ENCODE measurements at places on chromosomes 3 and 15.
A peak's percentile ranks its signal among the peaks of the same experiment; 100 is the strongest.

DNA sequence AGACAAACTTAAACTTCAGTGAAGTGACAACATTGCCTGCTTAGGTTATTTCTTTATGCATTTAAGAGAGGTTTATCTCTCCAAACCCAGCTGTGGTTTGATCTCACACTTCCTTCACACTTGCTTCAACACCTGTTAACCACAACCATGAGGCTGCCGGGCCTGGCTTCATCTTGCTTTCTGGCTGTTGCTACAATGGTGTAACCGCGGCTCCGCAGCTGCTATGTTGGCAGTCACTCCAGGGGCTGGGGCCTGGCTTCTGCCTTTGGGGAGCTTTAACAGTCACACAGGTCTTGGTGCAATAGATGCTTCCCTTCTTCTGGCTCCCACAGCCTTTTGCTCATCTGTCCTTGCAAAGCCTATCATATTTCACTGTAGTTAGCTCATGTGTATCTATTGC lies 72.9 kb upstream of the MNS1 start:
- DNase-seq: no peak

- DNase-seq: no peak
These were observed 60.9 kb downstream of the UMPS start for GRCh38 chr3:124791142-124791541.

DNA sequence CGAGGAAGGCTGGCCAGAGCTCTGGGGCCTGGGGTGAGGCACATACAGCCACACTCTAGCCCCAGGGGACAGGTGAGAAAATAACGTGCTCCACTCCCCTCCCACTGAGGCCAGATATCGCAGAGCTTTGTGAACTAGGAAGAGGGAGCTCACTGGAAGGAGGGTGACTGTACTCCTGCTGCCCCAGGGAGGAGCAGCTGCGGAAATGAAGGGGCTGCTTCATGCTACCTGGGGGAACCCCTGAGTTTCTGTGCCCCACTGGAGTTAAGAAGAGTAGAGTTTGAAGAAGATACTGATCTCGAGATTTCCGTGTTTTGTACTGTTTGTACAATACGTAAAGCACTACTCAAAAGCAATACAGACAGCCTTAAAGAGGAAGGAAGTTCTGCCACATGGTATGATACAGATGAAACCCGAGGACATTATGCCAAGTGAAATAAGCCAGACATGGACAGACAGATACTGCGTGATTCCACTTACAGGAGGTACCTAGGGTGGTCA lies 44.6 kb downstream of the CMTM6 start:
- peak; percentile 22 for DNase-seq

GRCh38 chr3:149089395-149089794 lies 3.1 kb upstream of the HLTF start:
- DNase-seq: no peak

DNA sequence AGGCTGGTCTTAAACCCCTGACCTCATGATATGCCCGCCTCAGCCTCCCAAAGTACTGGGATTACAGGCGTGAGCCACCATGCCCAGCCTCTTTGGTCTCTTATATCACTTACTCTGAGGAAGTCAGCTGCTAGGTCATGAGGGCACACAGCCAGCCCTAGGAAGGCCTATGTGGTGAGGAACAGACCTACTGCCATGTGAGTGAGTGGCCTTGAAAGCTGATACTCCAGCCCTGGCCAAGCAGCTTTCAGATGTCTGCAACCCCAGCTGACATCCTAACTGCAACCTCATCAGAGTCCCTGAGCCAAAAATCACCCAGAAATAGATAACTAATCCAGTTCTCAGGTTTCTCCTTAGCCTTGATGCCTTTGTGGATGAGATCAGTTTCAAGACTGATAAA lies 224.3 kb downstream of the EDEM1 start:
- DNase-seq: no peak

GRCh38 chr3:161508852-161509477 lies 12.4 kb downstream of the OTOL1 start:
- DNase-seq: no peak

GRCh38 chr3:59731943-59732342 lies 682.1 kb upstream of the CFAP20DC start:
- DNase-seq: no peak

DNA sequence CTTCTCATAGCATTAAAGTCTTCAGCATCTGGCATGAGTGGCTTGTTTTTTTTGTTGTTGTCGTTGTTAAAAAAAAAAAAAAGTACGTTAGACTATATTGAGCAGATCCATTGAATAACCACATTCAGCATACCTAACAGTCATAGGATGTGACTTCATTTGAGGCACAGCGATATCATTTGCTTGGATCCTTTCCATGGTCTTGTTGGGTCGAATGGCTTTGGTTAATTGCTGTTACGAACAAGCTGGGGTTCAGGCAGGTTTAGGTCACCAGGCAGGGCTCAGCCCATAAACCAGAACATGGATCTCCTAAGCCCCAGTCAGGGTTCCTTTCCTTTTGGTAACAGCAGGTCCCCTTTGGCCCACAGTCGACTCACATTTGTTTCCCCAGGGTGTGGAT lies 76.2 kb downstream of the POLR2M start:
- no peak for DNase-seq

DNA sequence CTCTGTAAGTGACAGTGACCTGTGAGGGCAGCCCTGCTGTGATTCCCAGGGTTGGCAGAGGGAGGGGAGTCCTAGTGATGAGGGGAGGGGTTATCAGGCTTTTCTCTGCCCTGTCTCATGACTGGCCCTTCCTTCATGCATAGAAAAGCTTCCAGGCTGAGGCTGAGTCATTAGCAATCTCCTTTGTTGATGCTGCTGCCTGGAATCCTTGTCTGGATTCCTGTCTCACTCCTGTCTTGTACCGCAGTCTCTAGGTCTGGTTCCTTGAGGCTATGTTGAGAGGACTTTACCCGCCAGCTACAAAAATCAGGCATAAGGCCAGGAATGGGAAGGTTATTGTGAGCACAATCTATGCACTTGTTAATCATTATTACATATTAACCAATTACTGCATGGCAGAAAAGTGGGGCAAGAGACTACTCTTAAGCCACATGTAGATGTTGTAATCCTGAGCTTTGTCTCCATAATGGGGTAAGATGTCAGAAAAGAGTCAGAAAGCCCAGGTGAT lies 7.2 kb downstream of the KLHL6 start:
- DNase-seq: no peak

- no peak for DNase-seq
These were observed 3.5 kb downstream of the PLXND1 start for GRCh38 chr3:129602730-129603560.

DNA sequence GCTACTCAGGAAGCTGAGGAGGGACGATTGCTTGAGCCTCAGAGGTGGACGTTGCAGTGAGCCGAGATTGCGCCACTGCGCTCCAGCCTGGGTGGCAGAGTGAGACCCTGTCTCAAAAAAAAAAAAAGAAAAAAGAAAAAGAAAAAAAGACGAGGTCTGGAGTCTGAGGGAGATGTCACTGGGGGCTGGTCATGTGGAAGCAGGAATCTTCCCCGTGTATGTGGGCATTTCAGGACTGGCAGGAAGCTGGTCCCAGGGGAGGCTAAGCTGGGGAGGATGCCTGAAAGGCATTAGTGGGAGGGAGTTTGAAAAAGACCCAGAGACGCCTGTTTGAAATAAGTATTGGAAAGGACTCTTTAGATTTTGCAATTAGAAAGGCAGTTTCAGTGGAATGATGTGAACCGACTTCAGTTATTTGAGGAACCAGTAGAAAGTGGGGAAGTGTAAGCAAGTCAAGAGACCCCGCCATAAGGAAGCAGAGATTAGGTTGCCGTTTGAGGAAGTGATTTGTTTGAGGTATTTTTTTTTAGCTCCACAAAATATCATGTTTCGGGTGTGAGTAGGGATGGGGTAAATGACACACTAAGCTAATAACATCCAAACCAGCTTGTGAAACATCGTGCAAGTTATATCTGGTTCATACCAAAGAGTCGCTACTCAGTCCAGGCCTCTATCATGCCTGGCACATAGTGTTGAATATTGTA lies 55.5 kb downstream of the ST6GAL1 start:
- no peak for DNase-seq

DNA sequence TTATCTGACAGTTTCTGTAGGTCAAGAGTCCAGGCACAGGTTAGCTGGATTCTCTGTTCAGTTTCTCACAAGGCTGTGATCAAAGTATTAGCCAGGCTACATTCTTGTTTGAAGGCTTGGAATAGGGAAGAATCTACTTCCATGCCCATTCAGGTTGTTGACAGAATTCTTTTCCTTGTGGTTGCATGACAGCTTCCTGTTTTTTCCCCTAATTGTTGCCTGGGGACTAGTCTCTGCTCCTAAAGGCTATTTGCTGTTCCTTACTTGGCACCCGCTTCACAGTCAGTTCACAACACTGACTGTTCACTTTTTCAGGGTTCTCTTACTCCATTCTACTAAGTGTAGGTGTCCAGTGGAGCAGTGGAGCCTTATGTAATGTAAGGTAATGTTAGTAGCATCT lies 115.4 kb upstream of the GBE1 start:
- no peak for DNase-seq

GRCh38 chr3:132346841-132347736 lies 29.9 kb downstream of the ACP3 start:
- no peak for DNase-seq

- DNase-seq: no peak
These were observed 21.5 kb downstream of the SRPRB start for GRCh38 chr3:133827136-133827535.

- DNase-seq: no peak
These were observed 445 bp downstream of the LMOD3 start for GRCh38 chr3:69121950-69122349.

DNA sequence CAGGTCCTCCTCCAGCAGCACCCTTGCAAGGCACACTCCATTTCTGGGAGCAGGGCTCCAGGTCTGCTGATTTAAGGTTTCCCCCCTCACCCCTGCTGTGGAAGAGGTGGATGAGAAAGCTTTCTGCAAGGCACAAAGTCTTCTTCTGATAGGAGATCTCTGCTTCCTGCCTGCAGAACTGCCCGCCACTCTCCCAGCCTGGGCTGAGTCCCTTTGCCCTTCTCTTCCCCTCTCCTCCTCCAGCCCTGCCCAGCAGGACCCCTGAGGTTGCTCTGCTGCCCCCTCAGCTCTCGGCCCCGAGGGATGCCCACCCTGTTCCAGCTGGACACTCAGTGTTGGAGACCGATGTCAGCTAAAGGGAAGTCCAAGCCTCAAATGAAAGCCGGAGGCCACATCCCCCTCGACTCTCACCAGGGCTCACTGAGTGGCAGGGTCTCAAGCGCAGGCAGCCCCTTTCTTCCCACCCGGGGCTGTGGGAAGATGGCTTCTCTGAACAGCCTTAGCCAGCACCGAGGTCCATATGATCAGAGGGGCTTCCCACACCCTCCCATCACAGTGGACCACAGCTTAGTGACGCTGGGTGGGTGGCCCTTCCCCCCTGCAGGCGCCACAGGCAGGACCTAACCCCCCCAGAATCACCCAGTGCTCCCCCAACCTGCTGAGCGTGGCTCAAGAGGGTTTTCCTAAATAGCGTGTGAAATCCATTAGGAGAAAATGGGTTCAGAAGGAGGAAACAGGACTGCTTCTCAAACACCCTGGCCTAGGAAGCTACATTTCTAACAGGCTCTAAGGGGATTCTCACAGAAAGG lies 4.0 kb downstream of the ATP10A start:
- DNase-seq: no peak

- no peak for DNase-seq
These were observed 105.9 kb upstream of the HERC1 start for GRCh38 chr15:63939531-63940130.

- DNase-seq: no peak
These were observed 50.7 kb upstream of the FOXB1 start for GRCh38 chr15:59953392-59953883.

- DNase-seq: no peak
These were observed 339.1 kb downstream of the KCNH8 start for GRCh38 chr3:19487386-19487785.

GRCh38 chr3:1677576-1678156 lies 421.0 kb upstream of the CNTN4 start:
- DNase-seq: no peak

DNA sequence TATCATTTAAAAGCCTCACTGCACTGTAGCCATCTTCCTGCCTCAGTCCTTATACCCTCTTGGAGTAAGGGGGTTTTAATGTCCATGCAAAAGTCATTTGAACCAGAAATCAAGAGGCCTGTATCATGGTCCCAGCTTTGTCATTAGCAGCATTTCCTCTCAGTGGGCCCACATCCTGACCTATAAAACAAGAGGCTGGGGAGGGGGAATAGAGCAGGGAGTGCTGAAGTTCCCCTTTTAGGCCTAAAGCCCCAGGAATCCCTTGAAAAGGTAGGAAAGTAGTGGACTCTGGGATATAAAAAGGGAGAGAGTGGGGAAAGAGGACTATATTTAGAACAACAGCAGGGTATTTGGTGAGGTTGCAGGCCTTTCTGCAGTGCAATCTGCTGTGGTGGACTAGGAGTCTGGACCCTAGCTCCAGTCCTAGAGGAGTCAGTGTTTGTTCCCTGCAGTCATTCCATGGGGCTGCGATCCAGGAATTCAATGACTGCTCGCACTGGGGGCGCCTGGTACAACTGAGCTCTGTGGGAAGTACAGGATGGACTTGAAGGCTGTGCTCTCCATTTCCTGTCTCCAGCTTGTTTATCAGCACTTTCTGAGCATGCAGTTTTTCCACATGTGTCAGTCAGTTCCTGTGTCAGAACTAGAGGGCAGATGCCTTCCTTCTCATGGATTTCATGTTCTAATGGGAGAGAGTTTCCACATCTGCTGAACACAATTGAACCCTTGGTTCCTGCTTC lies 46.8 kb downstream of the PDHB start:
- no peak for DNase-seq

DNA sequence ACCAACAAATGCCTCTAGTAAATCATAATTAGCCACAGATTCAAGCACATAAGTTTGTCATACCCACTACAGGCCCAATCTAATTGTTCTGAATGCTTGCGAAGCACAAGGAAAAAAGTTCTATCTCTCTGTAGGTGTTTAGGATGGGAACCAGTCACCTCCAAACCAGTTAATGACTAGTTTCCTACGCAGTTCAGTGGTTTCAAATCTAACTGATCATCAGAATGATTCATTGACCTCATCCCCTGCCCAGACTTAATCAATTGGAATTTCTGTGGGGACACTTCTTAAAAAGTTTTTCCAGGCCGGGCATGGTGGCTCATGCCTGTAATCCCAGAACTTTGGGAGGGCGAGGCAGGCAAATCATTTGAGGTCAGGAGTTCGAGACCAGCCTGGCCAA lies 24.3 kb upstream of the MASP1 start:
- no peak for DNase-seq

DNA sequence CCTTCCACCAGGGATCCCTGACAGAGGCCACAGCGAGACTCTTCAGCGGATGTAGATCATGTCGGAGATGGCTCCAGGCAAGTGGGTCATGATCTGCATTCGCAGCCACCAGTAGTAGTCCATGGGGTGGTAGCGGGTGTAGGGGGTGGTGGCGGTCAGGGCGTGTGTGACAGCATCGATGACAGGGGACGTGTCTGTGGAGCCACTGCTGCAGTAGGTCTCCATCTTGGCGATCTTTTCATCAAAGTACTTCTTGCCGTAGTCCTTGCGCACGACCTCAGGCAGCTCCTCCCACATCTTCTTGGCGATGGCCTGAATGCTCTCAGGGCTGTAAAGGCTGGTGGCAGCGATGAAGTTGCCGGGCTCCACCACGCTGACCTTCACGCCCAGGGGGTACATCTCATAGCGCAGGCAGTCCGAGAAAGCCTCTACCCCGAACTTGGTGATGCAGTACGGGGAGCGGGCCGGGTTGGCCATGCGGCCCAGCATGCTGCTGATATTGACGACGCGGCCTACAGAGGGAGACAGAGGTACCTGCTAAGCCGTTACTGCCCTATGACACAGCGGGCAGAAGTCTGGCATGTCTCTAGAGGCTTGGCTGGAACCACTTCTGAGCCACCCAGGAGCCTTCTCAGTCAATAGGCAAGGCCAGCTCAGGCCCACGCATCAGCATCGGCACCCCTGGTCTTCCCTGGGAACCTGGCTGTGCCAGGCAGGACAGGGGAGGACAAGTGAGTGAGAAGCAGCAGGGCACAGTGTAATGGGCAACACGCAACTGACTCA lies 43.7 kb downstream of the BDH1 start:
- no peak for DNase-seq
